ENCODE measurements at places on chromosomes 11 and 22.

DNA sequence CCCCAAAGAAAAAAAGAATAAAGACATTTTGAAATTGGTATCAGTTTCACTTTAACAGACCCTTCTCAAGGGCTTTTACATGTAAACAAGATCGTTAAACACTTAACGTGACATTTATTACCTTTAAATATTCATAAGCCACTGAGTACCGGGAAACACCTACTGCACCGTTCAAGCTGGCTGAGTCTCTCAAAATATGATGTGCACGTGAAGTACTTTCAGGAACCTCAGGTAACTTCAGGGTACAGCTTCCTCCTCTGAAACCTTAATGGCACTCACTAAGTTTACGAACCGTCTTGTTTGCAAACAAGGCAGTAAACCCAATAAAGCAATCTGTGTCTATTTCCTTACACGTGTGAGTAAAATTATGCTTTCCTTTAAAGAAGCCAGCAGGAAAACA lies 105.5 kb upstream of the TENM4 start:
- no peak for DNase-seq

GRCh38 chr11:1237851-1238250 lies 15.0 kb downstream of the MUC5B start:
- no peak for DNase-seq

GRCh38 chr11:112975493-112975892 lies 14.3 kb downstream of the NCAM1 start:
- DNase-seq, result no peak

DNA sequence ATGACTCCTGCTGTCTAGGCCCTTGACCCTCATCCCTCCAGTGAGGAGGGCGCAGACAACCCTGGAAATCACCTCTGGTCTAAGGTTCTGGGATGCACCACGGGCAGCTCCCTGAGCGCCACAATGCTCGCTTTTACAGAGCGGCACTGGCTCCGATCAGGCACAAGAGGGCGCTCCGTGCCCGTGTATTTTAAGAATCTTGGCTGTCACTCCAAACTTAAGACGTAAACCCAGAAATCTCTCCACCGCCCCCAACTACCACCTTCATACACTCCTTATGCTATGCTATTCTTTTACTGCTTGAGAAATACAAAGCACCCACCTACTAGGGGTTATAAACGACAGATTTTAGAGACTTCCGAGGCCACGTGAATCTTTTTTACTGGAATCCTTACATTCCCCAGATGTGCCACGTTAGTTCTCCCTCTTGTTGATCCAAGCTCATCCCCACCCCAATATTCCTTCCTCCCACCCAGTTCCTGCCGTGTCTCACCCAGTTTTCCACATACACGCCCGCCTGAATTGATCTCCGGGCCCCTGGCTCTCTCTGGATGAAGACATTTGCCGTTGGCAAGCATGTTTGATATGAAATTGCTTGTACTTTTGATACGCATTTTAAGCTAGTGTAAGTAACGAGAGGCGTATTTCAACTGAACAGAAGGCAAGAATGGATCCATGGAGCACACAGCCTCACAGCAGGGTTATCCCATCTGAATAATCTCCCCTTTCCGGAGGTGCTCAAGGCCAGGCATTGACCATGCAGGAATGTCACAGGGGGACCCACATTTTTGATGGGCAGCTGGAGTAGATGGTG lies 453.5 kb downstream of the OPCML start:
- peak; percentile 71 for DNase-seq

- no peak for DNase-seq
These were observed at the start of gene OR52E2 for GRCh38 chr11:5059391-5059790. Gene OR52E2 (minus strand): TSS chr11:5059627. CDS start chr11:5059627, 0 bp downstream.

DNA sequence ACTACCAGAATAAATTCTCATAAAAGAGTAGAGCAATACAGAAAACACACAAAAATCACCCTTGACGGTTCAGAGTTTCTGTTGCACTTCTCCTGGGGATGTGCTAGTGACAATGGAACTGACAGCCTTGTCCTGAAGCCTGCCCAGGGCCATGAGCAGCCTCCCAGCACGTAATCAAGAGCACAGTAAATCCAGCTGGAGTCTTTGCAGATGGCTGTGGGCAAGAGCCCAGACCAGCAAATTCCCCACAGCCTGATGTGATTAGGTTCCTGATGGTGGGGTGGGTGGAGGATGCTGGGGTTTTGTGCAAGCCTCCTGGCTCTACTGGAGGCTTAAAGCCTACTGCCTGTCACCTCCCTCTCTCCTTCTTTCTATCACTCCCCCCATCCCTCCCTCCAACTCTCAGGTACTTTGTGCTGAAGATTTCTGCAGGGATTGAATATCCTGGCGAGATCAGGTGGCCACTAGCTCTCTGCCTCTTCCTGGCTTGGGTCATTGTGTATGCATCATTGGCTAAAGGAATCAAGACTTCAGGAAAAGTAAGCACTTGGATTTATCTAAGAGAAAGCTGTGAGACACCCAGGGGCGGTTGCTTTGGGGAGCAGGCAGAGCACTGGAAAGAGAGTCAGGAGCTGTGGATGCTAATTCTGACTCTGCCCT lies 18.1 kb downstream of the SLC6A5 start:
- DNase-seq, result no peak

DNA sequence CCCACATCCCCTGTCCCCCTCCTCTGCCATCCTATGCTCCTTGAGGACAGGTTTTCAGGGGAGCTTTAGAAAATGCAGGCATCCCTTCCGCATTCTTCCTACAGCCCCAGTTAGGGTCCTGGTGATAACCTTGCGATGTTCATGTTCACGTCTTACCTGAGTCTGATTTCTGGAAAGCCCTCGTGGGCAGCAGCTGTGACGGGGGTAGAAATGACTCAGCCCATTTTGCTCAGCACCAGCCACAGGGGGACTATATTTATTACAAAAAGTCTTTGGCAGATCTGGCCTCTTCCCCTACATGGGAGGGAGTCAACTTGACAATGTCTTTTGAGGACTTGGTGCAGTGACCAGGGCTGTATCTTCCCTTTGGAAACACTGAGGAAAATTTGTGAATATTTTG lies 12.3 kb downstream of the PKNOX2 start:
- no peak for DNase-seq

- peak; percentile 82 for DNase-seq
These were observed 156.4 kb upstream of the PITPNB start for GRCh38 chr22:28075358-28075981.

DNA sequence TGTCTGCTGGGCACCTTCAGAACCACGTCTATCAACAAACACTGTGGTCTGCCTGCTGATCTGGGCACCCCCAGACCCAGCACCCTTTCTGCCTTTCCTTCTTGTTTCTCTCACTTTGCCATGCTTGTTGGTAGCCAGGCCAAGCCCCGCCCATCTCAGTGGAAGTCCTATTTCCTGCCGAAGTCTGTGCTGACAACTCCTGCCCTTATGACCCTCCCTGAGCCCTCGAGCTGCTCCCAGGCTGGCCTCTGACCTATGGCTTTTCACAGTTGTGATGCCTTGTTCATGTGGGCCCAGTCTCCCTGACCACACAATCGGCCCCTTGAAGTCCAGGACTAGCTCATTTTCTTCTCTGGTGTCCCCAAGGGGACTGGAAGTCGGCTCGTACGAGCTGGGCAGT lies 132.1 kb downstream of the DSCAML1 start:
- DNase-seq, result no peak

DNA sequence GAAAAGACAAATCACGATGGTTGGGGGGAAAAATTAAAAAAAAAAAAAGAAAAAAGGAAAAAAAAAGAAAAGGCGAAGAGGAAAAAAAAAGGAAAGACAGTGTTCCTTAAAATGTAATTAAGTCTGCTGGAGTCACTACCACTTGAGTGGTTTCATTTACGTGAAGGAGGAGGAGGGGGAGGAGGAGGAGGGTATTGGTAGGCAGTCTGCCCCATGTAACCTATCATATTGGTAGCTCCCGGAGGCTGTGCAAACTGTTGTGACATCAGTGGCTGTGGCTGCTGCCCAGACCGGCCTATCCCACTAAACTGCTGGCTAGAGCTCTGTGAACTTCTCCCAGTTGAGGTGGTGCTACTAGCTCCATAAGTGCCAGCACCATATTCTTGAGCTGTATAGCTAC lies 17.9 kb downstream of the KDELR3 start:
- no peak for DNase-seq

DNA sequence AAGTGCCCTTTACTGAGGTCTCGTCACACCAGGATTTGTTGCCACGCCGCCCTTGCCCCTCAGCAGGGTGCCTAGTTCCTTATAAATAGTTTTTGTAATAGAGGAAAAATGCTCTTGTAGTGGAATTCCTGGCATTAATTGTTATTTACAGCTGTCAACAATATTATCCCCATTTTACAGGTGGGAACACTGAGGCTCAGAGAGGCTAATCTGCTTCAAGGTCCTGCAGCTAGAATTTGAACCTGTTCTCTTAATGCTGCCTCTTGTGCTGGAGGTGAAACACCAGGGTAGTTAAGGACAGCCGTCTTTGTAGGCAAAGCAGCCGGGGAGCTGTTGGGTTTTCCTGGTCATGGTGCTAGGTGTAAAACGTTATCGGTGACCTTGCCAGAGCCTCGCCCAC lies 100.8 kb upstream of the ASPHD2 start:
- no peak for DNase-seq
